ENCODE measurements at places on chromosomes 11 and 22. TPM values are rescaled to one million over a fixed set of nuclear protein-coding genes. Genes with fewer than 3 reads are reported as not detected.

Gene C11orf42
- total RNA-seq, result not detected

Gene MFRP
- not detected for total RNA-seq

Gene MPST
- total RNA-seq, result 56.0 TPM

Gene C11orf21
- total RNA-seq, result 2.3 TPM

Gene TREH
- under 0.01 TPM for total RNA-seq

Gene CD3E
- total RNA-seq, result 0.13 TPM

Gene HEPACAM
- total RNA-seq, result under 0.01 TPM

Gene BIRC3
- 0.98 TPM for total RNA-seq
